ENCODE measurements at places on chromosomes 2 and 18. TPM values are rescaled to one million over a fixed set of nuclear protein-coding genes. Genes with fewer than 3 reads are reported as not detected.

The MAB21L4 gene
- 1.9 TPM for total RNA-seq

DNA sequence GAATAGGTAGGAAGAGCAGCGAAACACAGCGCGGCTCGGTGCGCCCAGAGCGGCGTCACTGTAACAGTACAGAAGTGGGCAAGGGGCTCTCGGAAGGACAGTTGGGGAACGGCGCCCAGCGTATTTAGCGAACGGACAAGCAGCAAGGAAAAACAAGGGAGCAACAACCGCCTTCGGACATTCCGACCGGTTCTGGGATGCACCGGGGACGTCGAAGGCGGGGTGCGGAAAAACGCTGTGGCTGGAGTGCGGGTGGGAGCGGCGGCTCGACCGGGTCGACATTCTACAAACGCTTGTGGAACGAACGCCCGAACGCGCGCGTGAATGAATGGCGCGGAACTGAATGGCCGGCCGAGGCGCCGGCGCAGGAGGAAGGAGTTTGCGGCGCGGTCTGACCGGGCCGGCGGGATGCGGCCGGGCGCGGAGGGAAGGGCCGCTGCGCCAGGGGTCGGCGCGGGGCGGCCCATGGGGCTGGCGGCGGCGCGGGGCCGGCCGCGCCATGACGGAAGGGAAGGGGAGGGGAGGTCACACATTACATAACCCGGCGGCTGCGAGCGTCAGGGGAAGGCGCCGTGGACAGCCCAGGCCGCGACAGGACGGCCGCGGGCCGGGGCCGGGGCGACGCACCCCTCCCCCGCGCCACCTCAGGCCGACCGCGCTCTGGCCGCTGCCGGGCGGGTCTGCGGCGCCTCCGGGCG, 605 bp downstream of the REV1 start:
- DNase-seq: peak; percentile 60

DNA sequence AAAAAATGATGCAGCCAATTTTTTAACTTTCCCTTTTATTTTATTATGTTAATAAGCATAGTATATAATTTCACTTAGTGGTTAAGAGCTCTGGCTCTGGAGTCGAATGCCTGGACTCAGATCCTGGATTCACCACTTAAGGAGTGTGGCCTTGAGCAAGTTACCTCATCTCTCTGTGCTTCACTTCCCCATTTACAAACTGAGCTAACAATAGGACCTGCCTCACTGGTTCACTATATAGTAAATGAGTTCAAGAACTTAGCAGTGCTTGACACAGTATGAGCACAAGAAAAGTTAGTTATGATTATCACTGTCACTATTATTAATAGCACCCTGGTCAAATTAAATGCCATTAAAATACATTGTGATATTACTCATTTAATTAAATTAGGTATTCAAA, 30.6 kb downstream of the SCN3A start:
- peak; percentile 2 for DNase-seq

The TFCP2L1 gene
- 1.2 TPM for total RNA-seq

DNA sequence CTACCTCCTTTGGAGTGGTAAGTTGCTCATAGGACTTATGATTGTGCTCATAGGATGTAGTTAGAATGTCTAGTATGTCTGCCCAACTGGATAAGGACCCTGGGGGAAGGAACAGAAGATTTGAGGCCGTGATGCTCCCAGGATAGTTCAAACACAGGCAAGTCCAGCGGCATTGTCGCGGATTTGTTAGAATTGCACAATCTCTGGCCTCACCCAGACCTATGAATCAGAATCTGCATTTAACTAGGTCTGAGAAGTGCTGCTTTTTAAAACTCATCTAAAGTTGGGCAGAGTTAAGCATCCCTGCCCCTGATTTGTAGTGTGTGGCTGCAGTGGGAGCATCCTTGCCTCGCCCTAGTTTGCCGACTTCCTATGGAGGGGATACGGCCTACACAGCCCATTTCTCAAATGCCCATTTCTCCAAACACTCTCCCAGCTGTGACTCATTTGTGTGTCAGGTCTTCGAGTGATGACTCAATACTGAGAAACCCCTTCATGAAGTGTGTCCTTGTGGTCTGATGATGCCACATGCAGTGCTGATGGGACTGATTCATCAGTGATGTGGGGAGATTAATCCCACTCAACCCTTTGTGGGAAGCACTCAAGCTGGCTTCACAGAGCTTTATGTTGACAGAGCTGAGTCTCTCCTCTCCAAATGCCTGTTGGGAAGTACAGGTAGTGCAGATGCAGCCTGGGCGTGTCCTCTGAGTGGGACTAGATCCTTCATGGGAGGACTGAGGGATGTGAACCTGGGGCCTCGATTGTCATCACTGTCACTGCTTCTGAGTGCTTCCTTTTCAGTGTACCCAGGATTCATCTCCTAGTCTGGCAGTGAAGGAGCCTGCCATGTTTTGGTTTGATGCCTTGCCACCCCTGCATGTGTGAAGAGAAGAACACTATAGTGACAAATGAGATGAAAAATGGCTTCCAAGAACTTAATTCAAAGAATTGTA, 18.7 kb downstream of the SMIM21 start:
- DNase-seq: peak; percentile 39

The GALNT14 gene
- 5.1 TPM for total RNA-seq

The SPATA3 gene
- not detected for total RNA-seq

- peak; percentile 90 for DNase-seq
Observed at GRCh38 chr2:102141011-102141943, 1.3 kb upstream of the IL1R1 start.

The DSC3 gene
- 86.9 TPM for total RNA-seq

The DCDC2C gene
- total RNA-seq: 1.7 TPM

GRCh38 chr2:11631462-11631861, 38.5 kb downstream of the NTSR2 start:
- no peak for DNase-seq

- no peak for DNase-seq
Observed at GRCh38 chr2:197958592-197959150, 154.3 kb downstream of the PLCL1 start.

The SCN3A gene
- total RNA-seq: 11.8 TPM
